Activated CD4-positive, alpha-beta T cell treated with anti-CD3 and anti-CD28 coated beads, Interleukin-2, amount 10 ng/mL, durations not matched to agents 7 days and 5 days (primary cell): ENCODE measurements at places on chromosomes 2 and 18. TPM values are rescaled to one million over a fixed set of nuclear protein-coding genes. Genes with fewer than 3 reads are reported as not detected.

GRCh38 chr2:21103274-21103891 lies 20.4 kb upstream of the TDRD15 start:
- DNase-seq = no peak

GRCh38 chr2:101115664-101116063 lies 35.5 kb downstream of the TBC1D8 start:
- no peak for DNase-seq

Gene CYP27C1
- not detected for total RNA-seq

- no peak for DNase-seq
Measured at GRCh38 chr2:62478093-62478580, 27.9 kb downstream of the TMEM17 start.

- DNase-seq = no peak
Measured at GRCh38 chr2:127377262-127377661, 10.5 kb downstream of the MAP3K2 start.

- no peak for DNase-seq
Measured at GRCh38 chr2:229601936-229602335, 112.4 kb downstream of the DNER start.

Gene EIF2AK3
- 26.0 TPM for total RNA-seq

Gene GRP
- total RNA-seq = not detected

- DNase-seq = no peak
Measured at GRCh38 chr2:55590810-55591440, 26.5 kb downstream of the PPP4R3B start.

GRCh38 chr18:23572012-23572411 lies 14.3 kb downstream of the NPC1 start:
- no peak for DNase-seq

Gene CENPA
- 53.0 TPM for total RNA-seq

DNA sequence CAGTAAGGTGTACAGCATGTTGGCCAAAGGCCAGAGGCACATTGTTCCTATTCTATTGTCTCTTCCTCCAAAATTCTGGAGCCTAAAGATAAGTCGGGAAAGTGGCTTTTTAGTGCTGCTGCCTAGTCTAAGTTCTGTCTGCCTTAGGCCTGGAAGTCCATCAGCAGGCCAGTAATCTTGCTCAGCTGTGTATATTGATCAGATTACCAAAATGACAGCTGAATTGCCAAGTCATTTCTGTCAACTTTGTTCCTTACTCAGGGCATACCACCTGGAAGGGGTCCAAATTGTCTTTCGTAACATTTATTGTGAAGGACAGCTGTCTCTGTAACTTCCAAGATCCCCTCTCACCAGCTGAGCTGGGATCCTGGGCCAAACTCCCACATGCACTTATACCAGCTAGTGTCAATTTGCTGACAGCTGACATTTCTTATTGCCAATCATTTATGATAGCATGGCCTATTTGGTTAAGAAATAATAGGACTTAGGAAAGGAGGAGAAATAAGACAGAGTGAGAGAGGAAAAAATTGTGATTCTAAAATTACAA lies 116.8 kb upstream of the FSHR start:
- no peak for DNase-seq

- DNase-seq = no peak
Measured at GRCh38 chr2:96103187-96103601, 13.2 kb downstream of the ADRA2B start.

- no peak for DNase-seq
Measured at GRCh38 chr2:241064802-241065354, 37.2 kb downstream of the MTERF4 start.

DNA sequence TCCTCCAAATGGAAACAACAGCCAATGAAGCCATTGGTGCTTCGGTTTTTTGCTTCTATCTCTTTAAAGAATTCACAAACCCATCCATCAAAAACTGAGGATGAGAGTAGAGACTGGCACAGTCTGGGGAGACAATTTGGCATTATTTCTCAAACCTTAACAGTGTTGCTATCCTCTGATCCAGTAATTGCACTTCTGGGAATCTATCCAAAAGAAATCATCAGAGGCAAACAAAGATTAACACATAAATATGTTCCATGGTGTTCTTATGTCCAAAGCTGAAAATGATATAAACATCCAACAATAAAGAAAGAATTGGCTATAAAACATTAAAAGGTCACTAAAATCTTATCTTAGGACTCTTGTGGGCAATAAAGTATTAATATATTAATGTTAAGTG lies 35.1 kb downstream of the REEP1 start:
- no peak for DNase-seq

Gene CXCR1
- 0.99 TPM for total RNA-seq

GRCh38 chr2:118490330-118490729 lies 357.1 kb downstream of the EN1 start:
- DNase-seq = no peak

Gene STK11IP
- 40.3 TPM for total RNA-seq

- DNase-seq = no peak
Measured at GRCh38 chr18:56086786-56087185, 498.8 kb upstream of the TCF4 start.

GRCh38 chr2:165192729-165193128 lies 11.1 kb downstream of the SCN3A start:
- no peak for DNase-seq

- no peak for DNase-seq
Measured at GRCh38 chr2:124898827-124899226, 873.7 kb downstream of the CNTNAP5 start.

- no peak for DNase-seq
Measured at GRCh38 chr2:231655894-231656293, 52.4 kb upstream of the PTMA start.

DNA sequence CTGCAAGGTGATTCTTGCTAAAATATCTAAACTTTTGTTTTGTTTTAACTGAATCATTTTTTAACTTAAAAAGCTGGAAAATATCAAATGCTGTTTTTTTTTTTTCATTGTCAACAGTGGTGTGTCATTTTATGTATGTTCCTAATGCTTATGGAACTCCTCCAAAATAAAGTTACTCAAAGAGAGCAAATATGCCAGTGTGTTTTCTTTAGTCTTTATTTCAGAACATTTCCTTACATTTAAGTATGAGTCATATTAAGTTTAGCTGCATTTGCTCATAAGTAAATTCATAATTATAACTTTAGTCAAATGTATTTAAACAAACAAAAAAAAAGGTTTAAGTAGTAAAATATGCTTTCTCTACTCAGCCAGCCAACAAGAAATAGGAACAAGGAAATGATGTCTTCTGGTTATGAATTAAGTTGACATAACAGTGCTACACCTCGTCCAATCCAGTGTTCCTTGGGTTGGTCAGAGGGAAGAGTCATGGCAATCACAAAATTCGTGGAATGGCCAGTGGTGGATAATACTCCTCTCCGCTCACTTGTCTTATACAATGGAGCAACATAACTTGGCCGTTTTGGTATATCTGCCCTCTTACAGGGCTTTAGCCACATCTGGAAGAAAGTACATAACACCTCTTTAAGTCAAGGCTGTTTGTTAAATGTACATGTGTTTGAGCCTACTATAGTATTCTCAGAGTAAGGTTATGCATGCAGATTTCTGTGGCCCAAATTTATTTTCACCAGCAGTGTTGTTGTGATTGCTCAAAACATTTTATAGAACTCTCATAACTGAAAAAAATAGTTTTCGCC lies 80.7 kb downstream of the SLC39A10 start:
- DNase-seq = no peak

Gene RNU2-63P
- total RNA-seq = 1.9 TPM

Gene ARHGEF33
- not detected for total RNA-seq

Gene ZFAND2B
- 60.2 TPM for total RNA-seq

GRCh38 chr2:120346026-120346666 lies at the start of gene INHBB:
INHBB (plus strand) TSS chr2:120346136; CDS start chr2:120346189, 53 bp downstream.
- no peak for DNase-seq

GRCh38 chr2:110773401-110773921 lies 41.1 kb downstream of the ACOXL start:
- DNase-seq = no peak

DNA sequence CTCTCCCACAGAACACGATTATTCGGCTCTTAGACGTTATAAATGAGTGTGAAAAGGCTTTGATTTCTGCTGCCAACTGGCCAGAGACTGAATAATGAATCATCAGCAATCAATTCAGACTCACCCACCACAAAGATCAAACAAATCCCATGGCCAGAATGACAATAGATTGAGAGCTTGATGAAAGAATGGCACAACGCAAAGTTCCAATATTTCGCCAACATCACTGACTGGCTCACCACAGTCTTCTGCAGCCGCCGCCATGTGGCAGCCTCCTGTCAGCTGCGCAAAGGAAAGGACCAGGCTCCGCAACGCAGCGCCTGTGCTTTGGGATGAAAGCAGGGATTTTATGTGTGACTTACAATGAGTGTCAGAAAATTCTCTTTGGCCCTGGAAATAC lies 104.4 kb upstream of the SOX11 start:
- no peak for DNase-seq

Gene RAX
- not detected for total RNA-seq

DNA sequence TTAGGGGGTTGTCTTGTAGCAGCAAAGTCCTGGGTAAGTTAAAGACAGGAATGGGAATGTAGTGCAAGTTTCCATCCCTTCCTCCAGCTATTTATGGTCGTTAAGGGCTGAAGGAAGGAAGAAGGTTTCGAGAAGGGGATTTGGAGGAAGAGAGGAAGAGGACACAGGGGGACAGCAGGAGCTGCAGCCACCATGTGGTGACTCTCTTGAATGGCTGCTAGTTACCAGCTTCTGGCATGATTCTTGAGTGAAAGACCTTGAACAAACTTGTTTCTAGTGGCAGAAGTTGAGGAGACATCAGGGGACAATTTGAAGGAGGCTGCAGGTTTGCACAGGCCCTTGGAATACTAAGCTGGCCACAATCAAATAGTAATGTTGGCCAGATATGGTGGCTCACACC lies 116.6 kb downstream of the MTX2 start:
- DNase-seq = no peak

DNA sequence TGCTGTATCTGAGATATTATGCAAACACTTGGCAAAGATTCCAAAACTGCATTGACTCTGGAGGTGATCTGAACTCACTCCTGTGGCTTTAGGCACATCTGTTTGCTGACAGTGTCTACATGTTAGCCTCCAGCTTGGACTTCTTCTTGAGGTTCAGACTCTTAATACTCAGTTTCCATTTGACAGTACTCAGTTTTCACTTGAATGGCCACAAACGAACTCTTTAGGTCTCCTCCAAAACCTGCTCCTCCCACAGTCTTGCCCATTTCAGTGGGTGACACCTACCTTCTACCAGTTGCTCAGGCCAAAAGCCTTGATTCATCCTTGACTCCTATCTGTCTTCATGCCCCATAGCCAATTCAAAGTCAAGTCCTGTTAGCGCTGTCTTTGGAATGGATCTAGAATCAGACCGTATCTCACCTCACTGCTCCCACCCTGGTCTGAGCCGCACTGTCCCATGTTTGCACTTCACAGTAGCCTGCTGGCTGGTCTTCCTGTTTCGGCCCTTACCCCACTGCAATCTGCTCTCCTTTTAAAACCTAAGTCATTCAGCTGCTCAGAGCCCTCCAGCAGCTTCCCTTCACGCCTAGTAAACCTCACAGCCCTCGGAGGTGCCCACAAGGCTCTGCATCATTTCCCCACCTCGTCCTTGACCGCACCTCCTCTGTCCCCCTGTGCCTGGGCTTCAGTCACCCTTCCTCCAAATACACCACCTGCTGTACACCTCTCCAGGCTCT lies 10.5 kb downstream of the ATG16L1 start:
- DNase-seq = no peak

DNA sequence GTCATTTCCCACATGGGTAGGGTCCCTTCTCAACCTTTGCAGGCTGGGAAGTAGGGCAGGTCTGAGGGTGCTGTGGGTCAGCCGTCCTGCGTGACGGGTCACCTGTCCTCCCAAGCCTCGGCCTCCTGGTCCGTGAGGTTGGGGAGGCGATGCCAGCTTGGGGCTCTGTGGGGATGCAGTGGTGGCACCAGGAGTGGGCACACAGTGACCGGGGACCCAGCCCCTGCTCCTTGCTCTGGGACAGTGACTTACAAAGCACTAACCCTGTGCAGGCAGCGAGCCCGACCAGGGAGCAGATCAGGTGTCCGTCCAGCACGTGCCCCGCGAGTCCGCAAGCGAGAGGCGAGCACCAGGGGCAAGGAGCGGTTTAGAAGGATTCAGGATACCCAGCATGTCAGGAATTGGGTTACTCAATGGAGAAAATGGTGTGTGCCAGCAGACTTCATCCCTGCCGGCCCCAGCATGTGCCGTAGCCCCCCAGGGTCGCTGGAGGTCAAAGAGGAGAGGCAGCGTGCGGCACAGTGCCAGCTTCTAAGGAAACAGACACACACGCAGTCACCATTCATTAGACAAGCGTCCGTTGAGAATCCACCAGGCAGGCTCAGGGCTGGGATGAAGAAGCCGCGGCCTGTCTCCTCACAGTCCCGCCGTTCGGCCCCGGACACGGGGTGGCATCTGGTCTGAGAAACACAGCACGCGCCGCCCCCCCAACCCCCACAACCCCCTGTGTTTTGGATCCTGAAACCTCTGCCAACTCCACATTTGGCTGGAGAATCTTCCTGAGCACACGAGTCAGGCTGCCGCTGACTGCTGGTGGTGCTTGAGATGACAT lies 11.7 kb downstream of the COLEC11 start:
- DNase-seq = no peak

DNA sequence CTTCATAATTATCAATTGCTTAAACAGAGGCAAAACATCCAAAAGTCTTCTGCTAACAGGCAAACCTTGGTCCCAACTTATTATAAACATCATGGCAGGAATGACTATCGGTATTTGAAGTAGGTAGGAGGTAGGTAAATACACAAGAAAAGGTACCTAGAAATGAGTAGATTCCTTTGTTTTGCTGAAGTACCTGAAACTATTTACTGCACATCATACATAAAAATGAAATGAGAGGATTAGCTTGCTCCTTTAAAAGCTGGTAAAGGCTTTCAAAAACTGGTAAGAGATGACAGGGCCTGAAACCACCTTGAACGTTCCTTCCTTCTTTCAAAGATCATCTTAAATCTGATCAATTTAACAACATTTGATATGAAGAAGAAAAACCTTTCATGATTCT lies 55.2 kb upstream of the MAPRE2 start:
- DNase-seq = no peak

DNA sequence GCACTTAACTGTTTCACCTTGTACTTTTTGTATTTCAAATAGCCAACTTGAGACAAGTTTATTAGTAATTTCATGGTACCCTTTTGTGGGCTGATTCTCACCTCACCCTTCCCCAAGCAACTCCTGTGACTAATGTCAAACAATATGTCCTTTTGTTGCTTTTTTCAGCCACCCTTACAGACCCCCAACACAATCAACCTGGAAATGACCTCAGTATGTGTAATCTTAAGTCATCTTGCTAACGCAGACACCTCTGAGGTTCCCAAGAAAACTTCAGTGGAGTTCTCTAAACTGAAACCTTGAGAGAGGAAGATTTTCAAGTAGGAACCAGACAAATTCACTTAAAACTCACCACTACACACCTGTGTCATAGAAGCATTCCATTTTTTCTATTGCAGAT lies 69.5 kb downstream of the KYNU start:
- DNase-seq = no peak

GRCh38 chr2:209901172-209901571 lies 101.3 kb upstream of the RPE start:
- no peak for DNase-seq

DNA sequence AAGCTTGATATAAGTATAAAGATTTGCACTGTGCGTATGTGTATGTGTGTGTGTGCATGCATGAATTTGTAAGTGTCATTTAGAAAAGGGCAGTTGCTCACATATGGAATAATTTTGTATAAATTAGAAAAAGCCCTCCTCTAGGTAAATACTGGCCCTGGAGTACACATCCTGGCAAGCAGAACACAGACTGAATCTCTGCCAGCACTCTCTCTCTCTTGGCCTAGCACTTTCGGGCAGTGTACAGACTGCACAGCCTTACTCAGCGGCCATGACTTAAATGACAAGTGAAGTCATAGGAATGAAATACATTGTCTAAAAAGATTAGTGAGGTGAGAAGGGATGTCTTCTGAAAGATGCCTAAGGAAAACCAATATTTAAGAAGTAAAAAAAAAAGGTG lies 214.1 kb downstream of the RDH14 start:
- no peak for DNase-seq
